Activated T-cell treated with anti-CD3 and anti-CD28 coated beads for 48 hours (primary cell): ENCODE measurements at places on chromosomes 3 and 15.

DNA sequence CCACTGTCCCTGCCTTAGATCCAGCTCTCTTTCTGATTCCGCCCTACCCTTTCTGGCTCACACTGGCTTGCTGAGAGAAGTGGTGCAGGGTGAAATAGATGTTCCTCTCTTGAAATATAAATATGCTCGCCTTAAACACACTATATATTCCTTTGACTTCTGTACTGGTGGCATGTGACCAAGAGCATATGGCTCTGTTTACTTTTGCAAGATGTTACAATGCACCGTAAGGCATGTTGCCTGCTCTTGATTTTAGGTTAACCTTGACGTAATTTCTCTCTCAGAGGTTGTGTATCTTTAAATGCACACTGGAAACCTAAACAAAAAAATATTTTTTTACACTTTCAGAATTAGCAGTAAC lies 749 bp downstream of the RSRC1 start:
- no peak for DNase-seq

GRCh38 chr3:20529911-20530310 lies 343.9 kb upstream of the SGO1 start:
- DNase-seq, result no peak

- DNase-seq, result no peak
These were observed 48.1 kb downstream of the IQSEC1 start for GRCh38 chr3:13025090-13025489.

DNA sequence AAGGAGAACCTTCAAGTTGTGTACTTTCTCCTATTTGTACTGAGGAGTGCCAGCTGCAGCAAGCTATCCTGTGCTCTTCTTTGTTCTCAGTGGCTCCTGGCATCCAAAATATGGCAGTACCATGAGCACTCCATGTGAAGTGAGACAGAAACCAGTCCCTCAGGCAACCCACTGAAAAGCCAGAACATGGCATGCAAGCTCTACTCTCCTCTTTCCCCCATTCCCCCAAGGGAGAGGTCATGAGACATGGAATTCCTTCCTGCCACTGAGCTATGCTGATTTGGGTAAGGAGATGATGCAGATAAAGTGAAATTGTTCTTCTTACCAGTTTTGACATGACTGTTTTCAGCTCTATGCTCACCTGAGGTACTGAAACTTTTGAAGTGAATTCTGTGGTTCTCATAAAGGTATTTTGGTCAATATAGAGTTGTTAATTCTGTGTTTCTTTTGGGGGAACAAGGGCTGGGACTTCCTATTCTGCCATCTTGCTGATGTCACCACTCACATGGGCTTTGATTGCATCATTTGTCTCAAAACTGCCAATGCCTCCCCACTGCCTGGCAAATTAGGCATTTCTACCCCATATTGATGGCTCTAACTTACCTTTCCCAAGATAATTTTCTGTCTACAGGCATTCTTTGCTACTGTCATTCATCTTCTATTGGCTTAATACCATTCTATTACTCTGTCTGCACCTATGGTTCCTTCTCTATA lies 22.8 kb upstream of the CEP152 start:
- no peak for DNase-seq

- DNase-seq, result no peak
These were observed 19.0 kb upstream of the CCR2 start for GRCh38 chr3:46334741-46335478.

DNA sequence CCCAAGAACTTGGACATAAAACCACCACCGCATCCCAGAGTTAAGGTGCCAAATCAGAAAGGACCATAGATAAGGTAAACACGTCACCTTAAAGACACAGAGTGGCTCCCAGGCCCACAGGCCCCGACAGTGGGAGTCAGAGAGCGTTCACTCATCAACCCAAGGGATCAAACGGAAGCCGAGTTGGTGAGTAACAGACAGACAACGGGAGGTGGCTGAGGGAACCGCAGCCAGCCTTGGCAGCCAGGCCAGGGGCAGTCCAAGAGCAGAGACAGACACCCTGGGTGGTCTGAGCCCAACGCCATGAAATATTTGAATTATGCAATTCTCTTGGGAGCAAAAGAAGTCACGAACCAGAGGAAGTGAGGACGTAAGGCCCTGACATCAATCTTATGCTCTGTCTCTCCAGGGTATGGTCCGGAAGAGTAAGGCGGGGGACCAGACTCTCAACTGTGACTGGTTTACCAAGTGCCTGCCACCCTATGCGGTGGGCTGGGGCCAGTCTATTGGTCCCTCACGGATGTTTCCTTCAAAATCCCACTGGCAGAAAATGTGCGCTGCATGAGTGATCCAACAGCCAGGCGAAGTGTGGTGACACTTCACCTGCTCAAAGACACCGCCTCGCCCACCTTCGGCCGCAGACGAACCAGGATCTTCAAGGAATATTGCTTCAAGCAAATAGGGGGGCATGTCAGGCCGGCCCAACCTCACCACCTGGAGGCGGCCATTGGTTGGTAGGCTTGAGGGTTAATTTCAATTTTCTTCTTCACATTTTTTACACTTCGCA lies 34.3 kb downstream of the TMEM44 start:
- no peak for DNase-seq

GRCh38 chr15:95134431-95135110 lies 903.2 kb downstream of the MCTP2 start:
- no peak for DNase-seq

DNA sequence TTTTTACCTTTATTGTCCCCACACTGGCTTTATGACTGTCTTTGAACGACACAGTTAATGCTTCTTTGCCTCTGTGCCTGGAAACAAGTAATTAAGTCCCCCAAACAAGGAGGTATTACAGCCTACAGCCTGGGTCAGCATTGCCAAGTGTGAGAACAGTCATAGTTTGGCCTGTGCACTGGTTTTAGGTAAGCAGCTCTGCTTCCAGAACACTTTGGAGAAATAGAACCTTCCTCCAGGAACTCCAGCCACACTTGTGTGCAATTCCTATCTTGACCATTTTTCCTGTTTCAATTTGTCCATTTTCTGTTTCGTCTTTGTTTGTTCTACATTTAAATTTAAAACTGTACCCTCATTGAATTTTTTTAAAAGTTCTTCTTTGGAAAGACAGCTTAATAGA lies 568.2 kb downstream of the TUSC7 start:
- no peak for DNase-seq

DNA sequence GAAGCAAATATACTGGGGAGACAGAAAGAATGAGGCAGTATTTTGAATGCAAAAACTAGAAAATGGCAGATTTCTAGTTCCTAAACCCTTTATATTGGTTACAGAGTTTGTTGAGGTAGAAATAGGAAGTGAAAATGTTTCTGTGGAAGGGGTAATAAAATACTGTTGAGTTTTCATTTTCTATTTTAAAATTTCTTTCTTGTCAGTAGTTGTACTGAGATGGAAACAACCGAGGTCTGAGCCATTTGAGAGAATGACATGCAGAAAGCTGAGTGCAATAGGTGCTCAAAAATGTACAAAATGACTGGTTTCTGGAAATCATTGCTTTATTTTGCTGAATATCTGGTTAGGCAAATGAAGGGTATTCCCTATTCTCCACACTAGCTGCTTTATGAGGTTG lies 361.4 kb downstream of the CHL1 start:
- no peak for DNase-seq

- no peak for DNase-seq
These were observed 240.8 kb downstream of the NFKBIZ start for GRCh38 chr3:102089904-102090720.

DNA sequence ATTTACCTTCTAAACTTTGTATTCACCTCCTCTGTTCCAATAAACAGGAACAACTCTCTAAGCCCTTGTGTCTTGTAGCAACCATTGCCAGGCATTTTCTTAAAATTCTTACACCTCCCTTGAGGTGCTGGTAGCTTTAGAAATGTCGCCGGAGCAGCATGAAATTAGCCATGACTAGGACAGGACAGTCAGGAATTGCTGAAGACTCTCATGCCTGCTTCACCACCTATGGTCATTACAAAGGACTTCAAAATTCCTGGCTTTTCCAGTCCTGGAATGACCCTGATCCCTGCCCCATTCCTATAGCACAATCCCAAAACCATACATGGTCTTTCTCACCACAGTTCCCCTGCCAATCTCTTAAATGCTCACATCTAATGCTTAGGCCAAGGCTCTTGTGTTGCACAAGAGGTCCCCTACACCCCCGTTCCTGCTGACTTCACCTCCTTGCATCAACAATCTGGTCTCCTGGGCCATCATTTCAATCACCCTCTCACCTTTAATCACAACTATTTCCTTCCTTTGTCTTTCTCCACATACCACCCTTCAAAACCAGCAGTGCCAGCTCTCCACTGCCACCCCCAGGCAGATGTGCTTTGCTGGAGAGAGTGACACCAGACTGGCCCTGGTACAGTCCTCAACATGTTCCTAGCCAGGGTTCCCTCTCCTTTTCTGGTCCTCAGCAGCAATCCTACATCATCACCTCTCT lies 113.2 kb upstream of the TJP1 start:
- DNase-seq, result no peak

DNA sequence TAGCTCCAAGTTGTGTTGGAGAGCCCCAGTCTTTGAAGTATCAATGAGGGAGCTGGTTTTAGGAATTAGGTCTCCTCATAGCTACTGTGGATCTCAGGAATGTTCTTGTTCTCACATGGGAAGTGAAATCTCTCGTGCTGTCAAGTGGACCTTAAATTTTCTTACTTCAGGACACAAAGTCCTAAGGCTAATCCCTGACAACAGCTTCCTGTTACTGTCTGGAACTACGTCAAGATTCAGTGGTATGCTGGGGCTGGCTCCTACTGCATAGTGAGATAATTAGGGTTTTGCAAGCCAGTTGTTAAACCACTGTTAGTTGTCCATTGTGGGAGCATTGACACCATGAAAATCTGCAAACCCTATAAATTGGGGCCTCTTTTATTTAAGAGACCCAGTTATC lies 22.8 kb downstream of the MESP1 start:
- DNase-seq, result no peak

GRCh38 chr3:52872245-52872644 lies 25.1 kb downstream of the STIMATE start:
- no peak for DNase-seq

DNA sequence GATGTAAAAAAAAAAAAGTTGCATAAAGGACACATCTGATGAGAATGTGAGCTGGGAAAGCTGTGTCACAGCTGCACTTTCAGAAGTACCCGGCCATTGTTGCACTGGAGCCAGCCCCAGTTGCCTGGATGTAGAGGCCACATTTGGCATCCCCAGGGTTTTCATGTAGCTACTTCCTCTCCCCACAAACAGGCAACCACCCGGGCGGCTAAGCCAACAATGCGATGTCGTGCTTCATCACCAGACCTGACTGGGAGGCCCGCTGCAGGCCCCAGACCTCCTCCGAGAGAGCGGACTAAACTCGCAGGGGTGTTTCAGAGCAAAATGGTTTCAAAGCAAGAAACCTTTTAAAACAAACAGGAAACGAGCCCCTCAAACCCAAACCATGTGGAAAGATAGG lies 142.3 kb downstream of the TMCO5A start:
- no peak for DNase-seq

DNA sequence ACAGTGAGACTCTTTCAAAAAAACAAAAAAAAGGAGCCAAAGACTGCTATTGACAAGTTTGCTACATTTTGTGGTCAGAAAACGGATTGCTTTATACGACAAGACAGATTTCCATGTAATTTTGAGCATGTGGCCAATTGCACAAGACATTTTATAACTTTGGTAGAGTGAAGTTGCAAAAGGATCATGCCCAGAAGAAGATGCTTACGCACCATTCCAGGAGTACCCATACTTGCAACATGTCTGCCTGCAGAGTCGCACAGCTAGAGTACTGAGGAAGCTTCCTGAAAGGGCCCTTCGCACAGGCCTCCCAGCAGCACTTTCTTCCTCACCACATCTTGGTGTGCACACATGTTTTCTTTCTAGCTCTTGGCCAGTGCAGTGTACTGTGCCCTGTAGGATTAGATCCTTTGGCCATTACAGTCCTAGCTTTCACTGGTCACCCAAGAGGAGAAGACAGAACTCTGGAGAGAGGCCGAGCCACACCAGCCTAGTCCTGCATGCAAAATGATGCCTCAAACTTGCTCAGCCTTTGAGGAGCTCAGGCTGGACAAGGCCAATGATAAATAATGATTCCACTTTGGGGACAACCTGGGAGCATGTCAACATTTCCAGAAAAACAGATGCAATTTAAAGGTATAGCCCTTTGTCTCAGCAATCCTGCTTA lies 11.7 kb downstream of the CHDH start:
- DNase-seq, result no peak

- no peak for DNase-seq
These were observed 33.0 kb downstream of the DENND6A start for GRCh38 chr3:57659806-57660439.

GRCh38 chr3:76615719-76616118 lies 424.2 kb upstream of the ROBO2 start:
- DNase-seq, result no peak

- DNase-seq, result no peak
These were observed 104.0 kb downstream of the ABHD5 start for GRCh38 chr3:43794776-43795175.

- DNase-seq, result no peak
These were observed 210.6 kb upstream of the ZPLD1 start for GRCh38 chr3:102224171-102224570.

DNA sequence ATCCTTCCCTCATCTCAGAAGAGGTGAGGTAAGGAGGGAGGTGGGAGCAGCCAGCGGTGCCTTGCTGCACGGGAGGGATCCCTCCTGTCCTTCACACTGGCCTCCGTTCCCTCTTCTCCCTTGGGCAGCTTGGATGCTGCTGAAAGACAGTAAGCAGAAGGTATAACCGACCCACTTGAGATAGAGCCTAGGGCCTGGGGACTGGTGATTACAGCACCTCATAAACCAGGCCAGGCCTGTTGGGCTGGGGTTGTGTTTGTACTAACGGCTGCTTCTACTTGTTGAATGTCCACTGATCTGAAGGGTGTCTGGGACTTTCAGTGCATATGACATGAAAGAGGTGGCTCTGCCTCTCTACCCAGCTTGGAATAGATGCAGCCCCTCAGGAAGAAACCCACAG lies 25.0 kb downstream of the SEMA6D start:
- DNase-seq, result no peak

DNA sequence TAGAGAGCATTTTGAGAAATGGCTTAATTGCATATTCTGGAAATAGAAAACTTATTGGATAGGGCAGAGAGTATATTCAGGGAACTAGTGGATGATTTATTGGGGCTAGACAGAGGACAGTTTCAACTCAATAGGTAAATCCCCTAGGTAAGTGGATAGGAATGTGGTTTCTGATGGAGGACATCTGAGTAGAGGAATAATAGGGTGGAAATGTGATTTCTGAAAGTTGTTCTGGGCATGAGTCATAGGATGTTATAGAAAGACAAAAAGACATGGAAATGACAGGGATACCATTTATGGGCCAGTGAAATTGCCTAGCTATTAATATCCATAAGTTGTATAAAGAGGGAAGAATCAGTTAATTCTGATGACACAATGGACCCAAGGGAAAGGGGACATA lies 563.3 kb upstream of the GOLIM4 start:
- DNase-seq, result no peak

DNA sequence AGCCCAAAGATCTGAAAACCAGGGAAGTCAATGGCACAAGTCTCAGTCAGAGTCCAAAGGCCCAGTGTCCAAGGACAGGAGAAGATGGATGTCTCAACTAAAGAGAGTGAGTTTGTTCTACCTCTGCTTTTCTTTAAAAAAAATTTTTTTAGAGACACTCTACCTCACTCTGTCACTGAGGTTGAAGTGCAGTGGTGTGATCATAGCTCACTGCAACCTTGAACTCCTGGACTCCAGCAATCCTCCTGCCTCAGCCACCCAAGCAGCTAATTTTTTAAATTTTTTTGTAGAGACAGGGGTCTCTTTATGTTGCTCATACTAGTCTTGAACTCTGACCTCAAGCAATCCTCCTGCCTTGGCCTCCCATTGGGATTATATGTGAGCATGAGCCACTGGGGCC lies 39.9 kb upstream of the KPNA4 start:
- DNase-seq, result no peak
